ENCODE measurements at places on chromosomes 3 and 15.

GRCh38 chr3:126288314-126288713 lies 68.9 kb downstream of the KLF15 start:
- no peak for DNase-seq

GRCh38 chr3:196624067-196624790 lies 15.3 kb upstream of the NRROS start:
- no peak for DNase-seq

- DNase-seq = no peak
These were observed 375.8 kb downstream of the GAP43 start for GRCh38 chr3:115999001-115999585.

DNA sequence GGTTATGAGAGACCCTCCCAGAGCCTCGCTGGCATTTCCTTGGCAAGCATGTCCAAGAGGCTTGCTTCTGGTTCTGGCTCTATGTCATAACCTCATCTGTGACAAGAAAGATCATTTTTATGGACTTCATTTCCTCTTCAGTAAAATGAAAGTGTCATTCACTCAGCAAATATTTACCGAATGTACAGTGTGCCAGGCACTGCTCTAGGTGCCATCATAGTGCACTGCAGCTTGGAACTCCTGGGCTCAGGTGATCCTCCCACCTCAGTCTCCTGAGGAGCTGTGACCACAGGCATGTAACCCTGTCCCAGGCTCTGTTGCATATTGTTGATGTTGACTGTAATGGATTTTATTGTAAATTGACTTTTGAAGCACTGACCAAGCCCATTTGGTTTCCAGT lies 18.7 kb upstream of the ITPKA start:
- no peak for DNase-seq

DNA sequence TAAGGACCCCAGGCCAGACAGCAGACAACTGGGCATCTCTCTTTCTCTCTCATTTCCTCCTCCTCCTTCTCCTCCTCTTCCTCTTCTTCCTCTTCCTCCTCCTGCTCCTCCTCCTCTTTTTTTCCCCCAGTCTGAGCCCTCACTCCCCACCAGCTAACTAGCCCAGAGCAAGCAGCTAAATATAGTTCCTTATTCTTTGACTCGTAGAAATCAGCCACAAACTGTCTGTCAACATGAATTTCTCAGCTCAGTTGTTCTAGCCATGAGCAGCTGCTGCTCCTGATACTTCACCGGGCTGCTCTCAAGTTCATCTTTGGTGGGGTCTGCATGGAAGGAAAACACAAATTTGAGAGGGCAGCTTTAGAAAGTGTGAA lies 19.2 kb upstream of the LOXL1 start:
- DNase-seq = no peak

- no peak for DNase-seq
These were observed 135.5 kb upstream of the PTX3 start for GRCh38 chr3:157300981-157301663.

DNA sequence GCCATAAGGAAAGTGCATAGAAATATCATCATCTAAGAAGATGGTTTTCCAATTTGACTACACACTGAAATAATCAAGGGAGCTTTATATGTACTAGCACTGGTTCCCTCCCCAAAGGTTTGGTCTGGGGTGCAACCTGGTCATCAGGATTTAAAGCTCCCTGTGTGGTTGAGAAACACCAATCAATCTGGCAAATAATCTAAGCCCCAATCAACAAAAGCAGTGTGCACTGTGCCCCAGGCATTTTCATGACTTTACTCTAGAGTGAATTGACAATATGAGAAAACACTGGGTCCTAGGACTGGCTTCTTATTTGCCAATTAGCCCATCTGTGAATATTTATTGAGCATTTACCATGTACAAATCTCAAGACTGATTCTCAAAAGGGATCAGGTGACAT lies 255.1 kb downstream of the MEIS2 start:
- no peak for DNase-seq

DNA sequence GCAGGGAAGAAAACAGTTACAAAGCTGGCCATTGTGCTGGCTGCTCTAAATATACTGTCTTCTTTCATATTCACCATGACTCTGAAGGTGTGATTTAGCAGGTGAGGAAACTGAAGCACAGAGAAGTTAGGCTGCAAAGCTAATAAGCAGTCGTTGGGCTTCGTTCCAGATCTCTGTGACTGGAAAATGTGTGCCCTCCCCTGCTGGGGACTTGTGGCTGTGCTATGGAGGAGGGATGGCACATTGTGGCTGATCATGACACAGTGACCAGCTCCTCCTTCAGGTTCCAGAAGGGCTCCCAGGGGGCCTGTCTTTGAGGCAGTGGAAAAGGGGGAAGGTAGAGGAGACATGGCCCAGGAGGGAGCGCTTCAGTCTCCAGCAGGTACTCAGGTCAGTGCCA lies 19.2 kb downstream of the PXK start:
- DNase-seq = no peak

GRCh38 chr3:187999821-188000220 lies 154.1 kb upstream of the LPP start:
- DNase-seq = no peak

GRCh38 chr15:28243901-28244300 lies 78.1 kb downstream of the HERC2 start:
- no peak for DNase-seq

Data from skeletal muscle cell (primary cell).